ENCODE measurements at places on chromosomes 7 and 10.

DNA sequence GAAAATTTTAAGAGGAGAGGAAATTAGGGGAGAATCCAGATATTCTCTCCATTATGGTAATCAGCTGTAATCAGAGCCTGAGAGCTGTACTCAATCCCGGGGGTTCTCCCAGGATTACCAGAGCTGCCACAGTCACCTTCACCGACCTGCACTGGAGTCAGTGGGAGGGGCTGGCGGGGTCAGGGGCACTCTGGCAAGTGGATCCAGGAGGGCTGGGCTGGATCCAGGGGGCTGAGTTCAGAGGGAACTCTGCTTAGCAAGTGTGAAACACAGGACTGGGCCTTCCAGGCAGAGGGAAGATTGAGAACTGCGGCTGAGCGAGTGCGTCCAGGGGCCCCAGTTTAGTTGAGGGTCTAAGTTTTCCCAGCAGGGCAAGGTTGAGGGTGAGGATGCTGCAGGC lies 89.2 kb downstream of the BMS1 start:
- no peak for DNase-seq

DNA sequence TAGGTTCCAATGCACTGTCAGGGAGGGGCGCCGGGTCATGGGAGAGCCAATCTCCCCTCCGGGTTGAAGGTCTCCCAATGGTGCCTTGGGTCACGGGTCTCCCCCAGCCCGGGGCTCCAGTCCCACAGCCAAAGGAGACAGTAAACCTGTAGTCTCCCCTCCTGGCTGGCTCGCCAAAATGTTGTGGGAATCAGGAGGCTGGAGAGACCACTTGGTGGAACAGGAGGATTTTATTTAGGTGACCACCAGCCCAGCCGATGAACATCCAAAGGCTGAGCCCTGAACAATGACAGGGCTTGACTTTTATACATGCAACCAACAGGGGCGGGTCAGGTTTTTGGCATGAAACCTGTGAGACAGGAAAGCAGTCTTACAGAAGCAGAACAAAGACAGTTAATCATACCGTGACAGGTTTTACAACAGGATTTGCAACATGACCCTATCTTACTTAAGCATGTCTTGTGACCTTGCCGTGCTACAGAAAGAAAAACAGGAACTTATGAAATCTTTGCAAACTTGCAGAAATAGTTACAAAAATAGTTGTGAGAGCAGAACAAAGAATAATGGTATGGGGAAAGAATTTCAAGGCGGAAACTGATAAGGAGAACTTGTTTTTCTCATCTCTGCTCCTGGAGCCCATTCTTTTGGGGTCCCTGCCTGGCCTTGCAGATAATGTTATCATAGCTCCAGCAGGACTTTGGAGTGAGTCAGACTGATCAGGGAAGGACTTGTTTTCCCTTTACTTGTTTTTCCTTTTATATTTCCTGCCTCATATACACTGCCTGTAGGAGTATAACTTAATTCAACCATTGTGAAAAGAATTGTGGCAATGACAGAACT lies 7.1 kb downstream of the ERV3-1 start:
- no peak for DNase-seq

DNA sequence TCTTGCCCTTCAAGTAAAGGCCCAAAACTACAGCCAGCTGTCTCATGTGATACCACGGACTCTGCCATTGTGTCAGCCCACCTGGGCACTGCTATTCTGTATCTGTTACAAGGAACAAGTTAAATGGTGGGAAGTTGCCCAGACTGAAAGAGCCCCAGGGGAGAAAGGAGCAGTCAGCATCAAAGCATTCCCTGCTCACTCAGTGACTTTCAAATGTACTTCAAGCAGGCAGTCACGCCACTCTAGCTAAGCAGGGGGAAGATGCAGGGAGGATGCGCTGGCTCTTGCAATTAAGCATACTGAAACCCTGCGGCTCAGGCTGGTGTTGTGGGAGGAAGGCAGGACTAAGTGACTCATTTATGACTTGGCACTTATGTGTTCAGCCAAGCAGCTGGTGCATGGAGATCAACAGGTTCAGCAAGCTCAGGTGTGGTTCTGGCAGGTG lies 1249.6 kb downstream of the TYW1 start:
- DNase-seq, result no peak

DNA sequence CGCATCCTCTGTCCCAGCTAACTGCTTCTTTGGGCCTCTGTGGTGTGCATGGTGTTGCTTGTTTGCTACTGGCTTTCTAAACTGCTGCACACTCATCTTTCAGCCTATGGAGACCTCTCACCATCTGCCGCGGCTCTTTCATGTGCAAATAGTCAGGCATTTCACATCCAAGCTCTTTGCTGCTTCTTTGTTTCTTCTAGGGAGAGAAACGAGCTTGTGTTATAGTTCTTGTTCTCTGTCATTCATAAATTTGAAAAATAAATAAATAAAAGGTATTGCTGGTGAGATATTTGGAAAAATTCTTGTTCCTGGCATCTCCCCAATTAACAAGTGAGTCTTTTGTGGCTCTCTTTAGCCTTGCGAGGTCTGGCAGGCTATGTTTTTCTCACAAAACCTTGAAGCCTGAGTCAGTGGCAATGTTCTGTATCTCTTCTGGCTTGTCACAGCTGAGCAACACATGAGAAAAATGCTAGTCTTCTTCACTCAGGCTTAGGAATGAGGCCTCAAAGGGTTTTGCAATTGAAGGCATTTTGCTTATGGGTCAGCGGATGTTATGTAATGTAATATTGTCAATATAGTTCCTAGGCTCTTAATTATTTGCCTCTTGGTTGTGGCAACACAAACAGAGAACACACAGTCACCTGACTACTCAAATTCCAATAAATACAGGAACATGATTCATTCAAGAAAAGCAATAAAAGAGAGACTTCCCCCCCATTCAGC lies 274.0 kb downstream of the FRMD4A start:
- no peak for DNase-seq

- no peak for DNase-seq
Measured at GRCh38 chr10:124619195-124619594, 125.0 kb downstream of the FAM53B start.

DNA sequence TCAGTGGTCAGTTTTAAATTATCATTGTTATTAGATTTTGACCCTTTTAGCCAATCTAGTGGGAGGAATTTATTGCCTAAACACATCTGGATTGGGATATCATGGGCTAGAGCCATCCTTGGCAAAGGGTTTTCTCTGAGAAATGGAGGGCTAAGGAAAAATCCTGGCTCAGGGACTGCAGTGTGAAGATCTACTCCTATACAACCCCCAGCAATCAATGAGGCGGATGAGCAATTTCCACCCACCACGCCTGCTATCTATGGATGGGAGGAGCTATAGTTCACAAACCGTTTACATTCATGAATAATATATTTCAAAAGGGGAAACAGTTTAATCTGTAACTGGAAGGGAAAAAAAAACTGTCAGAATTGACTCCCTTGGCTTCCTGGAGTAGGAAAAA lies 2.7 kb downstream of the CAV1 start:
- DNase-seq, result no peak

DNA sequence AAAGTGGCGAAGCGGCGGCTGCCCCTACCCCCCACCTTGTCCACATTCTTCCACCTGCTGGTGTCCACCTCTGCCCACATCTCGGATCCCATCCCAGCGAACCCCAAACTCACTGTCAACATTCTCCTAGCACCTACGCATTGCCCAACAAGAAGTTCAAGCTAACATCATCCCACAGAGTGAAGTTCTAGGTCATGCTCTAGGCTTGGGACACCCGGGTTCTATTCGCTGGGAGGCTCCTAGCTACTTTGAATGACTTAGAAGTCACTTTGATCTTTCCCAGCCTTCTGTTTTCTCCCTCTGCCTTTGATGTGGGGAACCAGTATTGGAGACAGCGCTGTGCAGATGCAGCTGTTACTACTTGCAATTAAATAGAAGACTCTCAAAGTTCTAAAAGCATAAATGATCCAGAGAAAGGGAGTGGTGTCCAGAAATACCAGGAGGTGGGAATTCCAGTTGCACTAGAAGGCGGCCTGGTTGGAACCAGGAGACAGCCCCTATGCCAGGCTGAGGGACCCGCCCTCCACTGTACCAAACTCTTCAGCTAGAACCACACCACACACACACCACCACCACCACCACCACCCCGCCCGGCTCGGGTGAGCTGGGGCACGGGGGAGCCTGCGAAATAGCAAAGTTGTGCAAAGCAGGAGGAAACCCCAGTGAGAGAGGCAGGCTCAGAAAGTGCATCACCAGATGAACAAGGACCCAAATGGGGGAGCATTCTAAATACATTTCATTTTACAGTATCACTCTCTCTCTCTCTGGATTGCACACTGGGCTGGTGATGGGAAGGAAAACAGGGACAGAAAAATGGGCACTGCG lies 5.5 kb upstream of the VGF start:
- DNase-seq, result no peak

DNA sequence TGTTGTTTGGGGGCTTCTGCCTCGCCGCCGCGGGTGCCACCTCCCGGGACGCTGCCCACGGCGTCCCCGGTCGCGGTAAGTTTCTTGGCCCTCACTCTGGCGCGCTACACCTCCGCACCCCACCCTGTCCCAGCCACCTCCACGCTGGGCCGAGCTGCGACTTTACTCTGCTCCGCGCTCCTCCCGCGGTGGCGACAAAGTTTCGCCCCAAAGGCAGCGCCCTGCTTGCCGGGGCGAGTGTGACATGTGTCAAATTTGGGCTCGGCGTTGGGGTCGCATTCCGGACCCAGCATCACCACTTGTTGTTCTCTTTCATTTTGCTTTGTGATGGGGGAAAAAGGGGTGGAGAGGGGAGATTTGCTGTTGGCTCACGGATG lies 167.7 kb upstream of the PPP1R3A start:
- DNase-seq, result no peak

DNA sequence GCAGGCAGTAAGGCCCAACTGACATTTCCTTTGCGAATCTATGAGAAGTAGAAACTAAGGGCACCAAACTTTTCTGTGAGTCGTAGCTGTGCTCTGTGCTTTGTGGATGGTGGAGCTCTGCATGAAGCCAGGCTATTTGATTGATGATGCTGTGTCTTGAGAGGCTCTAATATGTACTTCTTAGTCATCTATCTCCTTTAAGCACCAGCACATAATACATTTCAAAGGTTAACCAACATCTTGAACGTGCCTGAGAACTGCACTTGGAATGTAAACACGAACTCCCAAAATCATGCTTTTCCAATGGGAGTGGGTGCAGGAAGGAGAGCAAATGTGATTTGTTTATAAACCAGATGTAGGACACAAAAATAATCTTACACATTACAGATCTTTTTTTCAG lies 411.6 kb downstream of the PARD3 start:
- no peak for DNase-seq

GRCh38 chr10:125093199-125093973 lies 67.0 kb downstream of the CTBP2 start:
- no peak for DNase-seq

DNA sequence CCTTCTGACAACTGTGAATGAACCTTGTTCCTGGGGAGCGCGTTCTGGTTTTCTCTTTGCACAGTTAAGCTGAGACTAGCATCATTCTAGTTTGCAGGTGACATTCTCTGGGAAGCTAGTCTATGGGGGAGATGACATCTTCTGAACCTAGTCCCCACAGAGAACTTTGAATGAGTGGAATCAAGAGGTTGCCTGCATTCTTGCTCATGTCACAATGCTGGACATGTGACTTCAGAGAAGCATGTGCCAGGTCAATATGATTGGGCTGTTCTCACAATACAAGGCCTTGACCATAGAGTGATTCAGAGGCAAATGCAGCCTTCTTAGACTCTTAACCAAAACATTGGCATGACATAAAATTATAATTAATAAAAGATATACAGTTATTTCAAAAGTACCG lies 22.1 kb downstream of the KLLN start:
- no peak for DNase-seq

- no peak for DNase-seq
Measured at GRCh38 chr7:22819476-22819875, 3.2 kb downstream of the TOMM7 start.
